Activated naive CD8-positive, alpha-beta T cell treated with anti-CD3 and anti-CD28 coated beads, Interleukin-2, amount 10 ng/mL, durations not matched to agents 7 days and 5 days (primary cell): ENCODE measurements at places on chromosomes 16 and 17. TPM values are rescaled to one million over a fixed set of nuclear protein-coding genes. Genes with fewer than 3 reads are reported as not detected.

The CTRB1 gene
- total RNA-seq = not detected

The MYH3 gene
- total RNA-seq = 6.0 TPM

The TPSG1 gene
- not detected for total RNA-seq

The SMIM22 gene
- total RNA-seq = not detected
